NCI-H774 (cell line): ENCODE measurements at places on chromosomes 5 and 9.

DNA sequence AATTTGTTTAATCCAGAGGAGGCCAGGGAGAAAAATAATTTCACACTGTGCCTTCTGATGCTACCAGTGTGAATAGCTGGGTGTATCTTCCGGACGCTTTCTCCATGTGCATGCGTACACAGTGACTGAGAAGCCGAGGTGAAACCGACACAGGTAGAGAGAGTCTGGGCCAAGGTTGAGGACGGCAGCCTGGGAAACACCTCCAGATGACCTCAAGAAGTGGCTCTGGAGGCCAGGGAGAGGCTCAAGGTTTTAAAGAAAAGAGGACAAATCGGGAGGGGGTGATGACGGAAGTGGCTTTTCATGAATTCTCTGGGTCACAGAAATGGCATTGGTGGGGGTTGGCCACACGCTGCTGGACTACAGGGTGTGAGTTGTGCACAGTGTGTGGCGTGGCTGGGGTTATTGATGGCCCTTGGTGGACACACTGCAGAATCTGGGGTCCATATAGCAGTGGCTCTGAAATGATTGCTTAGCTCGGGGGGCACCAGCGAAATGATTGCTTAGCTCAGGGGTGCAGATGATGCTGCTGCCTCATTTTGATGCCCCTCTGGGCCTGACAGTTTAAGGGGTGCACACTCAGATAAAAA, 34.1 kb upstream of the LRRC14B start:
- DNase-seq = no peak

DNA sequence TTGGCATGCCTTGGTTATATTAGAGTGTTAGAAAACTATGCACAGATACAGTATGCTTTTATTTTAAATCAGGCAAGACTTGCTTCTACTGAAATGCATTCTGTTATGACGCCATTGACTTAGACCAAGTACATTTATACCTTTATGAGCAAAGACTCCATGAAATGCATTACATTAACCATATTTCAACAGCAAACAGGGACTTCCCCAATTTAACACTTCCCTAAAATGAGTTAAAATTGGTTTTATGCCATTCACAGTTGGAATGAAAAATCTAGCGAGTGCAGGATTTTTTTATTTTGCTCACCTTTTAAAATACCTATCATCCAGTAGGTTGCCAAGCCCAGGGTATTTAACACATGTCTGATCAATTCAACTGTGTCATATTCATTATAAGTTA, 272.1 kb upstream of the IZUMO3 start:
- no peak for DNase-seq

- no peak for DNase-seq
These were observed 3.1 kb downstream of the EIF4E1B start for GRCh38 chr5:176633598-176633997.

DNA sequence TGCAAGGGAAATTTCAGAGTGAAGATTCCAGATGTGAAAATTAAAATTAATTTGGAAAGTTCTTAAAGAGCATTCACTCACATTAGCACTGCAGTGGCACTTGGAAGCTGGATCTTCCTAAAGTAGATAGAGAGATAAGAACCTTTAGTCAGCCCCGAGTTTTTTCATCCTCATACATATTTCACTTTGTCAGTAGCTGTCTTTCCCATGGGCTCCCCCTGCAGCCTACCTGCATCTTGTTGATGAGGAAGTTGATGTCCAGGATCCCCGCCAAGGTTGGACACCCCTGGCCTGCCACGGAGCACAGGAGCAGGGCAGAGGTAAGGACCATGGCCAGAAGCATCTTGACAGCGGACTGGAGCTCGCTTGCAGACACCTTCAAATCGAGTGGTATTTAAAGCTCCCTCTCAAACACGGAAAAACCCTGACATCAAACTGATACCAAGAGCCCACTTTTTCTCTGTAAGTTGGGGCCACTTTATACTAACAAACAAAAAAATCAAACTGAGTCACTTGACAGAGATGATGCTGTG, at the start of gene IL9:
IL9 (minus strand) TSS at position 368 of the 533 bp plus-strand sequence; CDS start at position 343, 25 bp downstream.
- no peak for DNase-seq

DNA sequence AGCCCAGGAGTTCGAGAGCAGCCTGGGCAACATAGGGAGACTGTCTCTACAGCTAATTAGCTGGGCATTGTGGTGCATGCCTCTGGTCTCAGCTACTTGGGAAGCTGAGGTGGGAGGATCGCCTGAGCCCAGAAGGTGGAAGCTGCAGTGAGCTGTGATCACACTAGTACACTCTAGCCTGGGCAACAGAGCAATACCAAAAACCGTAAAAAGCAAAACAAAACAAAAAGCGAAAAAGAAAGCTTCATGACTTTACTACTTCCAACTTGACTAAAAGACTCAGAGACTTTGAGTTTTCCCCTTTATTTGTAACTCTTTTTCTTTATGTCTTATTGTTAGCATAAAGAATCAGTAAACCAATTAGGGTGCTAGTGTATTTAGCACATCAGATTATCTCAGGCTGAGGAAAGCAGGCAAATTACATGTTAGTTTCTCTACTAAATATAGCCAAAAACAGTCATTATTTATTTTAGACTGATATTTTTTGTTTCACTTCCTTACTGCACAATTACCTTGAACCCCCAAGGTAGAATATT, 5.4 kb downstream of the RAD17 start:
- no peak for DNase-seq

DNA sequence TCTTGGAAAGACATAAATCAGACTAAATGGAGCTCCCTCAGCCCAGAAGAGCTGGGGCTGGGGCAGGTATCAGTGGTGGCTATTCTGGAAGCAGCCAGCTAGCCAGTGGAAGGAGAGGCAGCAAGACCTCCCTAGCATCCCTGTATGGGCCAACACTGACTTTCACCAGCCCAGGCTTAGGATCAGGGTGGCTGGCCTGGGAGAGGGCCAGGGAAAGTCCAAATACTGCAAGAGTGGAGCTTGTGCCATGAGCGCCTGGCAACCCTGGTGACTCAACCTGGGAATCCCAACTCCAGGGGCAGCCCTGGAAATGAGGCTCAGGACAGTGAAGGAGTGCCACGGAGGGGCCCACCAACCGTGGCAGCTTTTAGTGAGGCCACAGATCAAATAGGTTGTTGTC, 7.6 kb upstream of the IRF1 start:
- no peak for DNase-seq
